ENCODE measurements at places on chromosomes 2 and 18.

DNA sequence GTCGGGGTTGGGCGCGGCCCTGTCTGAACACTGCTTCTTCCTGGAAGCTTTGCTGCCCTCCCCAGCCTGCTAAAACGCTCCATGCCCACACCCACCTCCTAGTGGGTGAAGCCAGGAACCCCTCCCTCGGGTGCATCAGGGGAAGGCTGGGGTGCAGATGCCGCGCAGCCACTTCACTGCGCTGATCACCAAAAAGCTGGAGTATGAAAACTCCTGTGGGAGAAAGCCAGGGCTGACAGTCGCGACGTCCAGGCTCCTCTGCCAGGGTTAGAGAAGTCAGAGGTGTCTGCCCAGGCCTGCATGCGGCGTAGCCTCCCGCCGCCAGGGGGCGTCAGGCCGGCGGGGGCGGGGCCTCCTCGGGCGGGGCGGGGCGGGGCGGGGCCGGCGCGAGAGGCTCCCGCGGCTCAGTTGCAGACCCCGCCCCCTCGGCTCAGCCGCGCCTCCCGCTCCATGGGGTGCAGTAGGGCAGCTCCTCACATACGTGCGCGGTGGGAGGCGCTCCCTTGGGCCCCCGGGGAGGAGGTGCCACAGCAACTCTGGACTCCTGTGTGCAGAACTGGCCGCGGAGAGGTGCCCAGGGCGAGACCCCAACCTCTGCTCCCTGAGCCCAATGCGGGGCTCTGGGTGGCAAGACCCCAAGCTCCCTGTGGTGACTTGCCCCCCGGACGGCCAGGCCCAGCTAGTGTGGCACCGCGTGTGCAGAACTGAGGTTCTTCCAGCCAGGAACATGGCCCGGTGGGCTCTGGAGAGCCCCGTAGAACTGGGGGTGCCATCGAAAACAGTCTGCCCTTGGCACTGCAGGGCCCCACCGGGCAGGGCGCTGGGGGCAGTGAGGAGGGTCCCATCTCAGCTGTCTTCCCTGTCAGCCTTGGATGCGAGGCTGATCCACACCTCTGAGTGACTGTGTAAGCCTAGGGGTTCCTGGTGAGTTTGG is 1.8 kb upstream of the RNPEPL1 start:
- peak; percentile 60 for DNase-seq

DNA sequence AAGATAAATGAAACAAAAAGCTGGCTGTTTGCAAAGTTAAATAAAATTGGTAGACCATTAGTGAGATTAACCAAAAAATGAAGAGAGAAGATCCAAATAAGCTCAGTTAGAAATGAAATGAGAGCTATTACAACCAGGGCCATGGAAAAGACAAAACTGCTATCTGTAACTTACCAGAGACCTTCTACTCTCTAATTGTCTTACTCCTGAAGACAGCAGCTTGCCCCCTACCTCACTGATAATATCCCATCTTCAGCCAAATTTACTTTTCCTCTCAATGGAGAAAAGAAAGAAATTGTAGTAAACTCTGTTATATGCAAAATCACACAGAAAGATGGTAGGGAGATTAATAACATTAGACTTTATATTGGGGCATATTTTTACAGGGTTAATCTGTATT is 178.2 kb downstream of the LCLAT1 start:
- no peak for DNase-seq

DNA sequence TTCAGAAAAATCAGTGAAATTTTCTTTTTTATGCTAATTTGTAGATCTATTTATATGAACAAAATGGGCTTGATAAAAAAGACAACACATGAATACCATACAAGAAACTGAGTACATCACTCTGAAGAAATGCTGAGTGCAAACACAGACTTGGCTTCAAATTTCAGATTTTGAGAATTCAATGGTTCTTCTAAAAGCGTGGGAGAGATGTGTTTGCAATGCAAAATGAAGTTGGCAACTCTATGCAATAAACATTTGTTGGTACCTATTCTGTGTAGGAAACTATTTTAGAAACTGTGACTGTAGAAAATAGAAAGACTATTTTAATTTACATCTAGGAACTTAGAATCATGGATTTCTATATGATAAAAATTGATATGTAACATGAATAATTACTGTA is 1834.1 kb upstream of the CELF4 start:
- DNase-seq = no peak

- DNase-seq = no peak
Observed at GRCh38 chr18:48149020-48149685, 218.7 kb upstream of the SMAD2 start.

DNA sequence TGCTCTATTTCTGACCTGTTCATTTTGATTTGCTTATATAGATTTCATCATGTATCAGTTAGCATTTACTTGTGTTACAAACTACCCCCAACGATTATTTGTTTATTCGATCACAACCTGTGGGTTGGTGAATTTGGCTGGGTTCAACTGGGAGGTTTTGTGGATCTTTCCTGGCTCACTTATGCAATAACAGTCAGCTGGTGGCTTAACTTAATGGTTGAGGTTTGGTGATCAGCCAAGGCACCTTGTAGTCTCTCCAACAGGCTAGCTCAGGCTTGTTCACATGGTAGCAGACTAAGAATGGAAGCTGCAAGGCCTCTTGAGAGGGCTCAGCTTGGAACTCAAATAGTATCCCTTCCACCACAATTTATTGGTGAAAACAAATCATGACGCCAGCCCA is 5.4 kb upstream of the PUM2 start:
- DNase-seq = peak; percentile 28

DNA sequence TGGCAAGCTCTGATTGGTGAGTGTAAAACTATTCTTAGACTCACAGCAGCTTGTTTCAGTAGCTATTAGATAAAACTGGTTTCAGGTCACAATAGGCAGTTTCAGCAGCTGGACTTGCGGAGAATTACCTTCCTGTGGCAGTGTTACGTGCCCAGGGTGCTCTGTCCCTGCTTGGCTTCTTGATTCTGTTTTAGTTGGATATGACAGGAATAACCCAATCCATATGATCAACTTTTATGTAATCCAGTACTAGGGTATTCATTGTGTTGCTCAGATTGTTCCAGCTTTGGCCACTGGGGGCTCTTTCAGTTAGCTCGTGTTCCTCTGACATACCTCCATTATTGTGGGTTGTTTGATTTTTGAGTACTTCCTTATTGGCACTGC is 43.1 kb downstream of the INPP4A start:
- no peak for DNase-seq

GRCh38 chr18:51197661-51198424 is at the start of gene MEX3C:
MEX3C (minus strand) TSS chr18:51197681; CDS start chr18:51197320, 361 bp downstream.
- DNase-seq = peak; percentile 100

GRCh38 chr18:62324917-62325805 is at the start of gene TNFRSF11A:
TNFRSF11A (plus strand) TSS chr18:62325310; CDS start chr18:62325353, 43 bp downstream.
- DNase-seq = peak; percentile 46

GRCh38 chr2:168660870-168661862 is 141.3 kb upstream of the NOSTRIN start:
- peak; percentile 42 for DNase-seq

GRCh38 chr2:147156970-147157369 is 687.9 kb upstream of the ACVR2A start:
- DNase-seq = no peak

DNA sequence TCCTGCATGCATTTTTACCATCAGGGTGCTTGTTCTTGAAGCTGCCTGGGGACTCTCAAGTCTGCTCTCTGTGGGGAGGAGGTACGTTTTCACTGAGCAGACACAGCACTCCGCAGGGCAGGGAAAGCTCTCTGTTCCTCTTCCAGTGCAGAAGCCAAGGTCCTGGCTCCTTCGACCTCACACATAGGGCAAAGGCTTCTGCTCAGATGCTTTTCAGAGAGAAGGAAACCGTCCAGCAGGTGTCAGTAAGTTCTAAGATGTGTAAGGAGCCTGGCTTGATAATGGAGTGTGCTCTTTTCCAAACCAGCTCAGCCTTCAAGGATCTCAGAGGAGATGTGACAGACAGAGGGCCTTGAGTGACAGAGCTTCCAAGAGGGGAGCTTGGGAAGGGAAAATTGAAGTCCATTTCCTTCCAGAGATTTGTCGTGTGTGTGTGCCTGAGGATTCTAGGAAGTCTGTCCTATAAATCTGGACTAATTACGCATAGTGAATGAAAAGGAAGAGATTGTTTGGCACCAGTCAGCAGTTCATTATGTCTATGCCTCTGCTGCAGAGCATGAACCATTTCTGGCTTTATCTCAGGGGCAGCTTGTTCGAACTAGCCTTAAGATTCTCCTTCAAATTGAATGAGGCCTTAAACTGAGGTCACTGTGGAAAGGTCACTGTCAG is 67.3 kb upstream of the UPP2 start:
- DNase-seq = peak; percentile 67

DNA sequence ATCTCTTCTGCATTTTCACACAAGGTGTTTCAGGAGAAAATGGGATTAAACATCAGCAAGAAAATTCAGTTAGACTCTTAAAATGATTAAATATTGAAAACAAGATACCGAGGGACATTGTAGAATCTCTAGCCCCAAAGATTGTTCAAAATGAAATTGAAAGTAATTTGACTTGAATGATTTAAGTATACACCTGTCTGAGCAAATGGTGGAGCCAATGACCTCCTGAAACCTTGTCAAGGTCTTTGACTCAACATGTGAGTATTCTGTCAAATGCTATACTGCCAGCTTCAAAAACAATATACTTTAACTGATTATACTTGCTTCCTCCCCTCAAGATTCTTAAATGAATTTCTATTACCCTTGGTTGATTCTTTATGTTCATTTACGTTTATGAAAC is 411.0 kb downstream of the DCC start:
- DNase-seq = no peak

- DNase-seq = peak; percentile 20
Observed at GRCh38 chr18:58057291-58057965, 13.4 kb downstream of the NEDD4L start.

- DNase-seq = no peak
Observed at GRCh38 chr2:109719871-109720270, 74.2 kb upstream of the RGPD5 start.

DNA sequence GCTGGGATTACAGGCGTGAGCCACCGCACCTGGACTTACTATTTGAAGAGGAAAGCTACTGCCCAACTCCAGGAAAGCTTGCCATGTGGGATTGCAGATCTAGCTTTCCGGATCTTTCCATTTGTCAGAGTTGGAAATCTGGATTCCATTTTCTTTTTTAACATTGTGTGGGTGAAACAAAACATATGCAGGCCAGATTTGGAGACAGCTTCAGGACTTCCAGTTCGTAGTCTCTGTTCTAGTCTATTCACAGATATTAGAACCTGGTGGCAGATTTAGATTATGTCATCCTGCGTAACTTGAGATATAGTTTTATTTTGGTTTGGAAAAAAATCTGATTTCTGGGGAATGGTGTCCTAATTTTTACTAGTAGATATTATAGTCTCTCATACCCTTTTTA is 70.5 kb downstream of the ZNF236 start:
- DNase-seq = no peak

DNA sequence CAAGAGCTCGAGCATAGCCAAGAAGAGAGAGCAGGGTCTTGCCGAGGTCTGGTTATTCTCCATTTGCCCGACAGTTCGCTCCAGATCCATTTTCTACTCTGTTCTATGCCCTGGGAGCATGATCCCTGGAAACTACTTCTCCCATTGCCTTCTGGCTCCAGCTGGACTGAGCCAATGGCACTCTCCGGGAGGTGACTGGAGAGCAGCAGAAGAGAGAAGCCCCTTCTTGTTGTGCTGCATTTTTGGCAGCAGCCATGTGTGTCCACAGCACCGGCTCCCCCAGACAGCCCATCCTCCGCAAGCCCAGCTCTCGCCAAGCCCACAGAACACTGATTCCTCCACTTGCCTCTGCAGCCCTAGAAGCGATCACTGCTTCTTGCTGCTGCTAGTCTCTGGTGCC is 345.5 kb downstream of the TNS1 start:
- no peak for DNase-seq

DNA sequence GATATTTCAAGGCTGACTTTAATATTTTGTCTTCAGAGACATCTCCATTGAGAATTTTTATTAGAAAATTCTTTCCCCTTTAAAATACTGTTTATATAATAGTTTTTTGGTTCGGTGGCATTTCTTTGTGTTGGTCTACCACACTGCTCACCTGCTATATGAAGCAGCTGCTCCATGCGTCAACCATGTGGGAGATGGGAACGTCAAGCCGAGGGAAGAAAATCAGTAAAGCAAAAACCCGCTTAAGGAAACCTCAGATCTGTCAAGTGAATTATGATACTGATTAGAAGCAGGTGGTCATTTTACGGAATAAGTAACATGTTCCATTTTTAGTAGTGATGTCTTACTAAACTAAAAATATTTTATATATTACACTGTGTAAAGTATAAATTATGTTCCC is 5.6 kb upstream of the TMEM17 start:
- no peak for DNase-seq

GRCh38 chr2:150371044-150371818 is 116.2 kb downstream of the RND3 start:
- DNase-seq = no peak

DNA sequence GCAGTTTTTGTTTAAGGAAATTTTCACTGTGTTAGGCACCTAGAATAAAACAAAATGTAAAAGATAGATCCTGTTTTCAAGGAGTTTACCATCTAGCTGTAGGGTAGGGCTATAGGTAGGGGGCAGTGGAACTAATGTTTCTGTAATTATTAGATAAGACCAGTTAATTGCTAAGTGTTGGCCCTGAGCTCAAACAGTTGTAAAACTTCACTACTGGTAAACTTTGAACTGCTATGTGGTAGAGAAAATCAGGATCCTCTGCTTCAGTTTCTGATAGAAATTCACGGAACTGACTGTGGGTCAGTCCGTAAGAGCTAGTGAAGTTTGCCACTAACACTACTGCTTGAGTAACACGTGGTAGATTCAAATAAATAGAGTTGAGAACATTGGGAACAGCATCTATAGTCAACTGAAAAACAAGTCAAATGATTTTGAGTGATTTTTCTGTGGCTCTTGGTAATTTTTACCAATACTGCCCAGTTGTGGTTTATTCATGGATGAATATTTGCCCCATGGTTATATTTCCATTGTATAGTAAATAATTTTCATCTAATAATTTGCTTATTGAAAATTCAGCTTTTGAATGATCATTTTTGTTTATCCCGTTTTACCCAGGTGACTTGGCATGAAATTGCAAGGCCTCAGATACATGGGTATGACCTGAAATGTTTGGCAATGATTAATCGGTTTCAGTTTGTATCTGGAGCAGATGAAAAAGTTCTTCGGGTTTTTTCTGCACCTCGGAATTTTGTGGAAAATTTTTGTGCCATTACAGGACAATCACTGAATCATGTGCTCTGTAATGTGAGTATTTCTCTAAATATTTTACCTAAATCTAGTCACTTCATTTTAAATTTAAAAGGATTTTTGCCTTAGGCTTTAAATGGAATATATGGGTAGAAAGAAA is 26.4 kb downstream of the ELP2 start:
- DNase-seq = no peak

- DNase-seq = no peak
Observed at GRCh38 chr2:146238254-146238966, 1606.4 kb upstream of the ACVR2A start.

GRCh38 chr2:230930149-230930780 is 5.2 kb upstream of the GPR55 start:
- no peak for DNase-seq
